Stimulated activated CD4-positive, alpha-beta T cell treated with anti-CD3 and anti-CD28 coated beads, Interleukin-15, amount 100 ng/mL, for 48 hours (primary cell): ENCODE measurements at places on chromosomes 3 and 15.

DNA sequence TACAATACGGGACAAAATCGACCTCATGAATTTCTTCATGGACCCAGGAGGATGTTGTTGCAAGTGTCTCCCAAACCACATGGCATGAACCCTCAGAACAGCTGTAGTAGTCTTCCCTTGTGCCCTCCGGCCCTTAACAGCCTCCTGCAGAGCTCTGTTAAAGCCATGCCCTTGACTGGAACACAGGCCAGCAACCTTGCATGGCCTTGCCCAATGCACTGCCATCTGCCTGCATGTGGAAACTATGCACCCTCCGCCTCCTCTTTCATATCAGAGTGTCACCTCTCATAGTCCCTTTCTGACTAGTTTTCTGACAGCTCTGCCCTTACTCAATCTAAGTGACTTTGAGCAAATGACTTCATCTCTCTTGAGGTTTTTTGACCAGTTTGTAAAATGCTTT is 39.4 kb upstream of the TRIM71 start:
- DNase-seq = no peak

GRCh38 chr3:40299130-40299720 is 10.3 kb upstream of the EIF1B start:
- no peak for DNase-seq

DNA sequence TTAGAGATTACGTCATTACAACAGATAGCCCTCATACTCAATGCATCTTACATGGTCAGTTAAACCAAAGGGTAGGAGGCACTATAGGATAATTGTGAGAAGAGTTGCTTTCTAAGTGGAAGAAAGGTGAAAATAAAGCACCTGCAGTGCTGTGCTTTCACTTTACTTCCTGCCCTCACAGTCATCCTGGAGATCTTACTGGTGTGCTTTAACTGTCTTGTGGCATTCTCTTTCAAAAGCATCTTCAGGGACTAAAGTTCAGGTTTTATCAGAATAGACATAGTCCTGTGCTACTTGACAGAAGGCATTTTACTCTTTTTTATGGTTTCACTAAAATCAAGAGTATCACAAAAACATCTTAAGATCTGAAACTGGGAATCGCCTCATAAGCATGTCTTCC is 286.6 kb downstream of the ZBTB20 start:
- DNase-seq = no peak

DNA sequence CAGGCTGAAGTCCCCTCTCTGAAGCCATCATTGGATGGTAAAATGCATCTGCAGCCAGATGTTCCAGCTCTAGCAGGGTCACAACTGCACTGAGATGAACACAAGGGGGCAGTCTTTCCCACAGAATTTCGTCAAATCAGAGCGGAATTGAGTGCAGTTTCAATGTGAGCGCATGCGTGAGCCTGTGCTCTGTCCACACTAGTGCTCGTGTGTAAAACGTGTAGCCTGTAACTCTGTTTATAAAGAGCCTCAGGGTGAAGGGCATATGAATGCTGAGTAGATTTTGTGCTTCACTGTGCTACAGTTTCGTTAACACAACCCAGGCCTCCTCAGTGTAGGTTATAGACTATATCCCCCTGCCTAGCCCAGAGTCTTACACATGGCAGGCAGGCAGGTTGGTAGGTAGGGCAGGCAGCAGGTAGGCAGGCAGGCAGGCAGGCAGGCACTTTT is 92.7 kb upstream of the GOLGA6L4 start:
- peak; percentile 55 for DNase-seq

DNA sequence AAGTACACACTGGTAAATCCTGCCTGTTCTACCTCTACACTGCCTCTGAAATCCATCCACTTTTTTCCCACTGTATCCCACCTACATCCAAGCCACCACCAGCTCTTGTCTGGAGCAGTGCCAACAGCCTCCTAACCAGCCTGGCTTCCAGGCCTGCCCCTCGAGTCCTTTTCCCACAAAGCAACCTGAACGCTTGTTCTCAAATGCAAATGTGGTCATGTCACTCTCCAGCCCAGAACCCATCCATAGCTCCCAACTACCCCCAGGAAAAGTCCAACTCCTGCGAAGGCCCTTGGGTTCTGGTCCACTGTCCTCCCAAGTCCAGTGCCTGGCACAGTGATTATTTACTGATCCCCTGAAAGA is 83.8 kb downstream of the SEMA5B start:
- no peak for DNase-seq

- DNase-seq = no peak
These were observed 313.4 kb downstream of the BCHE start for GRCh38 chr3:165523801-165524200.

DNA sequence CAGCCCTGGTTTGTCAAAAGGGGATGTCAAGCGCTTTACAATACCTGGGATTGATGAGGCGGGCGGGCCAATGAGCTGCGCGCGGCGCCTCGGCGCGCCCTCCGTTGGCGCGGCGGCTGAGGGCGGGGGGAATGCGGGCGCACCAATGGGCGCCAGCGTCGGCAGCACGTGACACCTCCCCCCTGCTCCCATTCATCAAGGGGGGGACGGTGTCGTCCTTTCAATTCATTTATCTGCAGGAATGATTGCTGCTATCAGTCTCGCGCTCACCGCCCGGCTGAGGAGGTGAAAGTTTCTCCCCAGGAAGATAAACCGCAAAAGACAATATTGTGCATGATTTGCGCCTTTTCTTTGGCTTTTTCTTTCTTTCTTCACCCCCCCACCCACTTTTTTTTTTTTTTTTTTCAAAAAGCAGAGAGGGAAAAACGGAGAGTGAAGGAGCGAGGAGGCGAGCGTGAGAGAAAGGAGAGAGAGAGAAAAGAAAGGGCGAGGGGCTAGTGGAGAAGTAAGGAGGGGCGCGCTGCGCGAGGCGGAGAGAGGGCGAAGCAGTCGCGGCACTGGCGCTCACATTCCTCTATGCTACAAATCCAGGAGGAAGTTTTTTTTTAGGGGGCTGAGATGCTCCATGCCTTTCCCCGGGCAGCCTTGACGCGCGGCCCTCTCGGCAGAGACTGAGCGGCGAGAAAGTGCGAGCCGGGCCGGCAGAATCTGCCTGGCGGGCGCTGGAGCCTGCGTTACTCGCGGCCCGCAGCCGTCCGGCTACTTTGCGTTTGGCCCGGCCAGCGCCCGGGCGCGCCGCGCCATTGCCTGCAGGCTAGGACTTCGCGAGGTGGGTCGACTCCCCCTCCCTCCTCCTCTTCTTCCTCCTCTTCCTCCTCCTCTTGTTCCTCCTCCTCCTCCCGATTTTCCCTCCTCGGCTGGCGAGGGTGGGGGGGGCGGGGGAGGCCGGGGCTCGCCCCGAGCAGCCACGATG is at the start of gene ZIC1:
ZIC1 (plus strand) TSS at position 223 of the 973 bp plus-strand sequence; CDS start at position 971, 748 bp downstream.
- DNase-seq = no peak

DNA sequence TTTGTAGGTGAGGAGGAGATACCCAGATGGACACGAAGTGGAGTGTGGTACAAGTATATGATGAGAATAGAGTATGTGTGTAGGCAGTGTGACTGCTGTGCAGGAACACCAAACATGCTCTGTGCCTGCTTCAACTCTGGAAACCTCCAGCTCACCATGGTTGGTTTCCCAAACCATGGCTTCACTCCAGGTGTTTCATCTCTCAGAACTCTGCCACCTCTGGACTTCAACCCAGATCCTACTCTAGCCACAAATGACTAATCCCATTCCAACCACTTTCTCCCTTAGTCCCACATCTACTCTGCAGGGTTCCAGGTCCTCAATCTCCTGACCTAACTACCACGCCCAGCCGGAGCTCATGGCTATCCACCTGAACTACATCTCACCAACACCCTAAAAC is 102.1 kb downstream of the RYK start:
- DNase-seq = no peak

DNA sequence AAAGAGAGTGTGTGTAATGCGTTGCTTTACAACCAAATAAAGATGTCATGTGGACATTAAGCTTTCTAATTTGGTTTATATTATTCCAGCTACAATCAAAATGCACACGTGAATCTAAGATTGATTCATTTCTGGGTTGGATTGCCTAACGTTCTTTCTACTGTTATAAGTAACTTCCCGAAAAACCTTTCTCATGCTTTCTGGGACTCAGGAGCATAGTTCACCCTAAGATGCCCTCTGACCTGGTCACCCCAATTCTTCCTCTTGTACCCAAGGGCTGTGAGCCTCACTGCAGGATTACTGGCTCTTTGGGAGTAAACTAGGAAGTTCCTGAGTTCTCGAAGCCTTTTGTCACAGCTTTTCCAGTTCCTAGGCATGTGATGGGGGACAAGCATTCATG is 12.7 kb upstream of the LMCD1 start:
- no peak for DNase-seq

- no peak for DNase-seq
These were observed 206.9 kb downstream of the NSUN3 start for GRCh38 chr3:94269763-94270162.

DNA sequence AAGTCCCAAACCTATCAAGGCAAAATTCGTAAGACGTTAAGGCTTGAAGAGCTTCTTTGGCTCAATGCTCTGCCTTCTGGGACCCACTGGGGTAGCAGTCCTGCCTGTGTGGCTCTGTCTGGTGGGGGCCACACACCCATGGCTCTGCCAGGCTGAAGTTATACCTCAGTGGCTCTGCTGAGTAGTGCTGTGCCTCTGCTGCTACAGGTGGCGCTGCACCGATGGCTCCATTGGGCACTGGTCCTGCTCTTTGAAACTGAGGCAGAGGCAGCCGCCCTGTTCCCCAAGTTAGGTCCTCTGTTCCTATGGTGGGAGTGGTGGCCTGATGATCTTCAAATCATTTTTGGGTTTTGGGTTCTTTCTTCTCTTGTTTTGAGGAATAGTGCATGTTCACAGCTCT is 68.0 kb upstream of the AP4E1 start:
- no peak for DNase-seq

DNA sequence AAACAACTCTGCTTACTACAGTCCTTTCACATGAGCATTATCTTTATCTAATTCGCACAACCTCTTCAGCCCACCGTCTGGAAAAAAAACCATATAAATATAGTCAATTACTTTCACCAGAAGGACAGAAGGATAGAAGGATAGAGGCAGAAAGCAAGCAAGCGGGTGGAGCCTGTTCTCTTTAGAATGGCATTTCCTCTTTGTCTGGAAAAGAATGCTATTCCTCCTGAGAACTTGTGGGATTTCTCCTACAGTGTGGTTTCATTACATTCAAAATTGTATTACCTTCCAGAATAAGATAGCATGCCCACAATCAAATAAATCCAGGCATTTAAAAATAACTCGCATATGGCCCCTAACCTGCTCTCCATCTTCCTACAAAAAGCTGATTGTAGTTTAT is 23.1 kb downstream of the SLC30A4 start:
- no peak for DNase-seq

DNA sequence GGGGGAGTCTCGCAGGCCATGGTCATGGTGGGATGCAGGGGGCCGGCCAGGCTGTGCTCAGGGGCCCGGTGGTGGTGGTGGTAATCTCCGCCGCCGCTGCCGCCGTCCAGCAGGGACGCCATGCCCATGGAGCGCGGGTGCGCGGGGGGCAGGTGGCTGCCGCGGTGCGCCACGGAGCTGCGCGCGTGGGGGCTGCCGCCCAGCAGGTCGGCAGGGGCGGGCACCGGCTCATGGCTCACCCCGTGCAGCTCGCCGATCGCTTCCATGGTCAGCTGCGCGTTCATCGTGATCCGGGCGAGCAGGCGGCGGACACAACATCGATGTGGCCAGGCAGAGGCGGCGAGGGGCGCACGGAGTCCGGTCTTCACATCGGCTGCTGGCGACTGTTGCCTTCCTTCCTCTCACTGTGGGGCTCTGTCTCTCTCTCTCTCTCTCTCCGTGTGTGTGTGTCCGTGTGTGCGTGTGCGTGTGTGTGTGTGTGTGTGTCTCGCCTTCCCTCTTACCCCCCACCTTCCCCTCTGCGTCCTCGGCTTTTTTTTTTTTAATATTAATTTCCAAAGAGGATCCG is 451 bp downstream of the ONECUT1 start:
- DNase-seq = no peak

GRCh38 chr15:45855907-45856579 is 221.2 kb downstream of the SQOR start:
- DNase-seq = no peak

- no peak for DNase-seq
These were observed 38.5 kb downstream of the HPS3 start for GRCh38 chr3:149167898-149168297.

GRCh38 chr3:142272200-142272891 is 47.0 kb upstream of the GK5 start:
- no peak for DNase-seq

DNA sequence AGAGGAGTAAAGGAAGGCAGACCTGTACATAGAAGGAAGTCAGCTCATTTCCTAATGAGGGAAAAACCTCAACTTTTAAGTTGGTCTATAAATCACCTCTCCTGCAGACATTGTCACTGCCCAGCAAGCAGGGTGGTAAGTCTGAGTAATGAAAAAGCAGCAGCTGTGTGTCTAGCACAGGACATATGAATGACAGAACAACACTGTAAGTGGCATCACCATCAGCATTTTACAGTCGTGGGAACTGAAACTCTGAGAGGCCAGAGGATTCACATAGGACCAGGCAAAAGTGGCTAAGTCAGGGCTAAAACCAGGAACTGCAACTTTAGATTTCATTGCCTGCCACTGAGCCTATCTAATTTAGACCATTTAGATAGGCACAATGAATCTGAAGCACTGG is 235.6 kb downstream of the CLSTN2 start:
- DNase-seq = no peak

- no peak for DNase-seq
These were observed 15.2 kb downstream of the C3orf22 start for GRCh38 chr3:126543457-126544061.

- no peak for DNase-seq
These were observed 82.1 kb upstream of the FHIT start for GRCh38 chr3:61333192-61333961.

GRCh38 chr3:177332955-177333354 is 135.7 kb upstream of the TBL1XR1 start:
- no peak for DNase-seq

DNA sequence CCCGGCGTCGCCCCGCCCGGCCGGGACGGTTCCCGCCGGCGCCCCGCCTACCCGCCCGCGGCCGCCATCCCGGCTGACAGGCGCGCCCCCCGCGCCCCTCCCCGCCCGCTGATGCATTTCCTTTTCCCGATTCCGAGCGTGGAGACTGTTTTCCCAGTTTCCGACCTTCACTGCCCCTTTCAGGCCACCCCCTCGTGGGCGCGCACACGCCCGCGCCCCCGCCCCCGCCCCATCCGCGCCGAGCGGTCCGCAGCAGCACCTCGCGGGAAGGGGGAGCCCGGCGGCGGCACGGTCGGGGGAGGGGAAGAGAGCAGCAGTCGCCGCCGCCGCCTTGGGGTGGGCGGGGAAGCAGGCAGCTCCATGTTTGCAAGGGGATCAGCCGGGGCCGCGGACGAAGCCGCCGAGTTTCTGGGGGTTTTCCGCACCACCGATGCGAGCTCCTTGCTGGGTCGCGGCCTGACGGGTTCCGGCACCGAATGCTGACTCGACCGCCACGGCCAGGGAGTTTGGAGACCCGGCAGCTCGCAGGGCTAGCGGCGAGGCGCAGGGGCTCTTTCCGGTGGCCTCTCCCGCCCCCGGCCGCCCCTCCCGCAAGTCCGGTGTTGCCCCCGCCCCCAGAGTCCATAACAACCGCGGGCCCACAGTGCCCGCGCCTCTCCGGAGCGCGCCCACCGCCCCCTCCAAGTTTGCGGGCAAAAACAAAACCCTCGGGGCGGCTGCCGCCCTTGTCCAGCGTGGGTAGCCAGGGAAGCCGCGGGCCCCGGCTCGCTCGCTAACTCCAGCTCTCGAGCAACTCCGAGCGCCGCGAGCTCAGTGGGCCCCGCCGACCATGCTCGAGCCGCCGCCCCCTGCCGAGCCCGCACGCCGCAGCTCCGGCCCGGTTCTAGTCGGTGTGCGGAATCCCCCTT is 3.2 kb upstream of the SIN3A start:
- peak; percentile 77 for DNase-seq

GRCh38 chr15:89751748-89752147 is 699 bp upstream of the MESP1 start:
- DNase-seq = no peak
